ENCODE measurements at places on chromosomes 5 and 9.

DNA sequence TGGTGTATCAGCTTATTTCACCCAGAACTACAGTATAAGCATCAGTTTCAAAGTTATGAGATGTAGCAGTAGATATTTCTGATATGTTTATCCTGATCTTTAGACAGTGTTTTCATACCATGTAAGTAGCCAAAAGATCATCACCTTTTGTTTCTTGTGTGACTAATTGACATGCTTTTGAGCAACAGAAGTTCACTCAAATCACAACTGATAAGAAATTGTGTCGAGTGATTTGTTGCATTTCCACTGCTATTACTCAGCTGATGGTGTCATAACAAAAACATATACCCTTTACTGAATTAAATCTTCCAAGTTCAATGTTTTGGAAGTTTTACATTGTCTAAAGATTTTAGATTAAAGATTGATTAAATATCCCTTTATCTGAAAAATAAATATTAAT lies 324.5 kb downstream of the TUSC1 start:
- DNase-seq = no peak

- no peak for DNase-seq
Observed at GRCh38 chr9:89543111-89543510, 45.2 kb upstream of the SEMA4D start.

DNA sequence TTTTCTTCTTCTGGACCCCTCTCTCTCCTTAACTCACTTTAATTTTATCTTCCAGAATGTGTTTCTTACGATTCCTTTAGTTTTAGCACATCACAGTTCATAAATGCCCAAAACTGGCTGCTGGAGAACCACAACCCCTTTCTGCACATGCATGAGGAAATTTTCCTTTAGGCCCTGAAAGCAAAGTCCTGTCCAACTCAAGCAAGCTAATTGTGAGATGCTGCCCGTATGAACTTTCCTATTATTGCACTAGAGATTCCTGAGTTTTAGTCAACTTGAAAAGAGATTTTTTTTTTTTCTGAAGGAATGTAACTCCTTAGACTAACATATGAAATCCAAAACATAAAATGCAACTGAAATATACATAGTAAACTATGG lies 52.1 kb upstream of the DAB2 start:
- no peak for DNase-seq

DNA sequence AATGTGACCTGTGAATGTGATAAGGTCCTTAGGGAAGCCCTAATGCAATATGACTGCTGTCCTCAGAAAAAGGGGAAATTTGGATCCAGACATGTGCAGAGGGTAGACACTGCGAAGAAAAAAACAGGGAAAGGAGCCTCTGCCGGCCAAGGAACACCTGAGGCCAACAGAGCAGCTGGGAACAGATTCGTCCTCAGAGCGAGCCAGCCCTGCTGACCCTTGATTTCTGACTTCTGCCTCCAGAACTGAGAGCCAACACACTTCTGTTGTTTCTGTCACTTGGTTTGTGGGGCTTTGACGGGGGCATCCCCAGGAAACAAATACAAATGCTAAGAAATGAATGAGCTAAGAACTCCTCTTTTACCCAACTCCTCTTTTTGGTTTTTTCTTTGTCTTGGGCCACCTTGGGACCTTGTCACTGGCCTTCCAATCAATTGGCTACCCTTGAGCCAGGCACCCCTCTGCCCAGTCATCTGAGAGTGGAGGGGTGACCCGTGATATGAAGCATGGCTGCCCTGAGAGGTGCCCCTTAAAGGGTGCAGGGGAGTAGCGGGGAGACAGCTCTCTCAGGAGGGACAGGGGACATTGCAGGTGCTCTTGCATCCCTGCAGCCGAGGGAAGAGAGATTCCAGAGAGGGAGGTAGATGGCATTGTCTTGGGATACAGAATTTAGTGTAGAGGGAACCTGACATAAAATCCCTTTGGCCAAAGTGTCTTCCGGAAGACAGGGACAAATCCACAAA lies 16.9 kb downstream of the TMOD1 start:
- DNase-seq = no peak

GRCh38 chr9:129751841-129752801 lies 721 bp downstream of the PTGES start:
- no peak for DNase-seq

DNA sequence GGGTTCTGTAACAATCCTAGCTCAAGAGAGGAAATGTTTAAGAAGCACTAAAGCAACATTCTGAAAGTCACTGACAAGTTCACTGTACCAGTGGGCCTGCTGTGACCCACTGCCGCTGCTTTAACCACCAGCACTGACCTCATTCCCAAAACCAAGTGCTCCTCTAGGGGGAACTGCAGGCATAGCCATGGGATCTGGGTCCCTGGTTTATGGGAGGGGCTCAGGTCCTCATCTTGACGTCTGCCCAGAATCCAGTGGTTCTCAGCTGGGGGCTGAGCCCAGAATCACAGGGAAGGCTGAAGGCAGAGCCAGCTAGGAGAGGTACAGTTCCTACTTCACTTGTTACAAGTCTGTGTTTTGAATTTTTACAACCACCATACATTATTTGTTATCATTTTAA lies 36.1 kb upstream of the SLC2A8 start:
- DNase-seq = no peak

DNA sequence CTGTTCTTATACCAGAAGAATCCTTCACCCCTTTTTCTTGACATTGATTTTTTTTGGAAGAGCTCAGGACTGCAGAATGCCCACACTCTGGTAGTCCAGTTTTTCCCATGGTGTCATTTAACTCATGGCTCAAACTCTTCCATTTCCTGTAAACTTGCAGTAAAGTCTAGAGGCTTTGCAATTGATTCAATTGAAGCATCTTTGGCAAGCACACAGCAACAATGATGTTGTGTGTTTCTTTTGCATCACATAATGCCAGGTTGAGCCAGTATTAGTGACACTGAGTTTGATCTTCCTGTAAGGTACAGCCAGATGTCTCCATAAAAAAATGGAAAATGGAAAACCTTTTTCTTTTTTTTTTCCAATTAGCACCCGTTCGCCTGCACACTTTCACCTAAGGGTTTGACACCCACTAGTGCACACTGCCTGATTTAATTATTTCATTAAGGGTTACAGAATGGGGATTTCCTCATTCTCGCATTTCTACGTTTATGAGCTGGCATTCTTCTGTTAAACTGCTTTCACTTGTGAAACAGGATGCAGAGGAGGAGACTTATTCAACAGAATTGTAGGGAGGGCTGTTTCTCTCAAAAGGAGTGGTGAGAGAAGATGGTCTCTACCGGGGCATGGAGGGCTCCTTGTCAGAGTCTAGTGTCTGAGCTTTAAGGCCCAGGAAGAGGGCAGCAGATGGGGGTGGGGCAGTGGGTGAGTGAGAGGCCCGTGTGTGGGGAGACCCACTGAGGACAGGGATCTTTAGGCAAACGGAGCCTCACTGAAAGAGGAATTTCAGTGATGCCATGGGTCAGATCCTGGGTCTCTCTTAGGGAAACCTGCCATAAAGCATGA lies 2.2 kb upstream of the S1PR3 start:
- no peak for DNase-seq

DNA sequence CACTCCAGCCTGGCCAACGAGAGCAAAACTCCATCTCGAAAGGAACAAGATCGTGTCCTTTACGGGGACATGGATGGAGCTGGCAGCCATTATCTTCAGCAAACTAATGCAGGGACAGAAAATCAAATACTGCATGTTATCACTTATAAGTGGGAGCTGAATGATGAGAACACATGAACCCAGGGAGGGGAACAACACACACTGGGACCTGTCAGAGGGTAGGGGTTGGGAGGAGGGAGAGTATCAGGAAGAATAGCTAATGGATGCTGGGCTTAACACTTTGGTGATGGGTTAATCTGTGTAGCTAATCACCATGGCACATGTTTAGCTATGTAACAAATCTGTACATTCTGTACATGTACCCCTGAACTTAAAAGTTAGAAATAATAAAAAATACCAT lies 40.9 kb downstream of the NMUR2 start:
- DNase-seq = no peak

- DNase-seq = no peak
Observed at GRCh38 chr5:35252963-35253362, 22.7 kb upstream of the PRLR start.

- no peak for DNase-seq
Observed at GRCh38 chr9:93259490-93260262, 75.7 kb downstream of the WNK2 start.

DNA sequence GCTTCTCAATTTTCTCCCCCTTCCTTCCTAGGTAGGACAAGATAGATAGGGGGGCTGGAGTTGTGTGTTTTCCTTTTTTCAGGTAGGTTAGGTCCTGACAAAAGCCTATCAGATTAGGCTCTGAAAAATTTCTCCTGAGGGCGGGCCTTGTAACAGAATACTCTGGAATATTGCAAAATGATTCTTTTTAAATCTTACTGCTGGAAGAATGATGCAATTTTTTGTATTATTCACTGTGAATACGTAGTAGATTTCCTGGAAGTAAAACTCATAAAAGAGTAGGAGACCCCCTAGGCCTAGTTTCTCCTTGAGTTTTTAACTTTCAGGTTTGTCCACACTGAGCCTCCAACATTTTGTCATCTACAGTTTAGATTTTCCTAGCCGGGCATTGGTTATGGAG lies 1701.8 kb downstream of the EFNA5 start:
- no peak for DNase-seq

DNA sequence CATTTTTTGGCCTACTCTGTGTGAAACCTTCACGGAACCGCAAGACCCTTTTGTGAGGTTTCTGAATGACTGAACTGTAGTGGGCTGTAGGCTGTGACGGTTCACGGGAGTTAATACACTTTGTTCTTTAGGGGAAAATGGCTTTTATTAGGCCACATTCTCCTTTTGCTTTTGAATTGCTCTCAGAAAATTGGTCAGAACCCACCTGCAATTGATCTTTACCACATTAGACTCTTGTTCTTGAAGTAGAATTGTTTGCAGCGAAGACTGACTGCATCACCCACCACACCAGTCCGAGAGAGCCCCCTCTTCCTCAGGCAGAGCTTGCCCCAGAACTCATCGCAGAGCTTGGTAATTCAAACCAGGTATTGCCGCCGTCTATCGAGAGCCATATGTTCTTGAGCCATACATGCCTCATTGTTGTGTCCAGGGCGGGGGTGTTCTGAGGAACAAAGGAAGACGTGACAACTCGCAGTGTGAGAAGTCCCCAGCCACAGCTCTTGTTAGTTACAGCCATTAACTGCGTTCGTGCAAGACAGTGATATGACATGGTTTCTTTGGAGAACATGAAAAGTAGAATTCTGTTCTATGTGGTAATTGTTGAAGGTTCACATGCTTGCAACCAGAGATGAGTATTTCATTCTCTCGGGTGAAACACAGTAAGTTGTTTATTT lies 166.4 kb upstream of the OTULINL start:
- DNase-seq = no peak

- no peak for DNase-seq
Observed at GRCh38 chr5:170603109-170603508, 99.3 kb downstream of the KCNIP1 start.

DNA sequence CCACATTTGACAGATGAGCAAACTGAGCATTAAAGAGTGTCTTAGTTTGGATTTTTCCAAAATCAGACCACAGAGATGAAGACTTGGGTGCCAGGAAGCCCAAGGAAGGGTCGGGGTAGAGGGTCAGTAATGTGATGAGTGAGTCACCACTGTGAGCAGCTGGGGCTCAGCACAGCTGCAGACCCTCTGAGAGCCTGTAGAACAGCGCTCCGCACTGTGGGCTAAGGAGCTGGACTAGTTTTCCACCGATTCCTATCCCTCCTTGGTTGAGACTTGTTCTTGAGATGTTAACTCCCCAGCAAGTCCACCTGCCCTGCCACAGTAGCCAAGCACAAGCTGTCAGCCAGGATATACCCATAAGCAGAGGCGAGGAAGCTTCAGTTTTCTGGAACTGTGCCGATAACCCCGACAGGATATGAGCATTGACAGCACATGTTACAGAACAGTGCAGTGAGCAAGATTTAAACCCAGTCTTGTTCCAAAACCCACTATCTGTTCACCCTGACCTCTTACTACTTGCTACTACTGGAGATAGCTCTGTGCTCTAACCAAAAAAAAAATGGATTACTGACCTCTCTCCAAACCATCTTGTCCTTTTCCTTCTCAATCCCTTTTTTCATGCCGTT lies 31.8 kb downstream of the EGFLAM start:
- no peak for DNase-seq

- DNase-seq = no peak
Observed at GRCh38 chr5:10595672-10596309, 31.9 kb downstream of the ANKRD33B start.

DNA sequence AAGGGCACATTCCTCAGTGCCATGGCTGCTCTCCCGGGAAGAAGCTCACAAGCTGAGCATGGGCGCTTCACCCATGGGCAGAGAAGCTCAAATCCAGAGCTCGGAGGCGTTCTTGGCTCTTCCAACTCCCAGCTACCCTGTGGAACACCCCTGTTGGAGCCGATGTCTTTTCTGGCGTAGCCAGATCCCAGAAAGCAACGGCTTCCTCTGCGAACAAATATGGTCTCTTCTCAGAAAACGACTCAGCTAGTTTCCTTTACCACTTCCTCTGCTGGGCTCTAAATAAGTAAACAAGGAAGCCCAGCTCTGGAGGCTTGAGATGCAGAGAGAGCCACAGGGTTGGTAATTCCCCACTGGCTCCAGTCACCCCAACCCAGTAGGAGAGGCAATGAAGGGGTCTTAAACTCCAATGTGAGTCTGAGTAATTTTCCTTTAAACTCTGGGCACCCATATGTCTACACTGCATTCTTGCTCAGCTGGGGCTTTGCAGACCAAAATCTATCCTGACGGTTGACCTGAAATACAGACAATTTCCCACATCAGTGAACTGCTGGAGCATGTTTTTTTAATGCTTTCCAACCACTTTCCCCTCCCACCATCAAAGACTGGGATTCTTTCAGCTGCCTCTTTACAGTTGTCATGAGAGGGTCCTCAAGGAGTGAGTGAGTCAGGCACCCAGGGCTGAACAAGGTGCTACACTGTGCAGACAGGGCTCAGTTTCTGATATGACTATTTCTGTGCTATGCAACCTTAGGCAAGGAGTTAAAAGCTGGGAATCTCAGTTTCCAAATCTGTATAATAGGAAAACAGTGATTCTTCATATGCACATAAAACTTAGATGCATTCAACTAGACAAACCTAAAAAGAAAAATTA lies at the start of gene LCP2:
Gene LCP2 (minus strand): TSS at position 189 of the 874 bp plus-strand sequence. CDS start 166 bp downstream, at position 23.
- DNase-seq = no peak

GRCh38 chr9:117355542-117355941 lies 59.3 kb downstream of the ASTN2 start:
- DNase-seq = no peak

GRCh38 chr9:132043708-132044107 lies 36.0 kb downstream of the MED27 start:
- no peak for DNase-seq

GRCh38 chr5:142931896-142932686 lies 161.9 kb downstream of the ARHGAP26 start:
- DNase-seq = no peak

- DNase-seq = no peak
Observed at GRCh38 chr5:4013106-4013898, 417.7 kb downstream of the IRX1 start.

GRCh38 chr9:11871852-11872251 lies 821.3 kb upstream of the TYRP1 start:
- DNase-seq = no peak

GRCh38 chr9:110526426-110526825 lies 53.1 kb downstream of the SVEP1 start:
- no peak for DNase-seq

Data from NCI-H2029 treated with DMSO at 0.1 percent for 48 hours (cell line).